ENCODE measurements at places on chromosomes 1 and 21.
A peak's percentile ranks its signal among the peaks of the same experiment; 100 is the strongest.

DNA sequence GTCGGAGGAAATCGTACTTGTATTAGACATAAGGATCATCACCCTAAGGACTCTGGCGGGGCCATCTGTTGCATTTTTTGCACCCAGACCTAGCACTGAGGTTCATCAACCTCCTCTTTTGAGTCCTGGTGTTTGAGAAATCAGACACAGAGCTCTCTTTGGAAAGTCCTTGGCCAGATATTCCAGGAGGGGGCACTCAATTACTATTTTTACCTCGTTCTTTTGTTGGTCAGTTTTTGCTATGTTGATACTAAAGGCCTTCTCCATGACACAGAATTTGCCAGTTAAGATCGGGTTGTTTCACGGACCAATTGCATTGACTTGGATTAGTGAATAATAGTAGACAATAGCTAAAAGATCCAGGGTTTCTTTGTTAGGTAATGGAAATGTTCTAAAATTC, 711.2 kb downstream of the KCNT2 start:
- DNase-seq = no peak

GRCh38 chr1:230114237-230114651, 47.2 kb downstream of the GALNT2 start:
- DNase-seq = no peak

DNA sequence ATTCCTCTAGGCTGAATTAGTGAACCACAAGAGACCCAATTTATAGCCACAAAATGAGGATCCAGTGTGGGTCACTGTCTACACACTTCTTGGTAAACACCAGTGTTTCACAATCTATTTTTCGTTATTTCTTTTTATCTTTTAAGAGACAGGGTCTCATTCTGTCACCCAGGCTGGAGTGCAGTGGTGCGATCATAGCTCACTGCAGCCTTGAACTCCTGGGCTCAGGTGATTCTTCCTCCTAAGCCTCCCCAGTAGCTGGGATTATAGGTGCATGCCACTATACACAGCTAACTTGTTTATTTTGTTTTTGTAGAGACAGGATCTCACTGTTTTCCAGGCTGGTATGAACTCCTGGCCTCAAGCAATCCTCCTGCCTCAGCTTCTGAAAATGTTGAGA, 29.3 kb upstream of the SLC45A3 start:
- no peak for DNase-seq

GRCh38 chr21:31191553-31191952, 152.5 kb downstream of the TIAM1 start:
- DNase-seq = no peak

- no peak for DNase-seq
Observed at GRCh38 chr1:42831273-42831672, 14.1 kb upstream of the SVBP start.

- no peak for DNase-seq
Observed at GRCh38 chr1:61245696-61246400, 163.5 kb downstream of the NFIA start.

GRCh38 chr1:58157256-58157655, 389.3 kb downstream of the OMA1 start:
- DNase-seq = no peak

DNA sequence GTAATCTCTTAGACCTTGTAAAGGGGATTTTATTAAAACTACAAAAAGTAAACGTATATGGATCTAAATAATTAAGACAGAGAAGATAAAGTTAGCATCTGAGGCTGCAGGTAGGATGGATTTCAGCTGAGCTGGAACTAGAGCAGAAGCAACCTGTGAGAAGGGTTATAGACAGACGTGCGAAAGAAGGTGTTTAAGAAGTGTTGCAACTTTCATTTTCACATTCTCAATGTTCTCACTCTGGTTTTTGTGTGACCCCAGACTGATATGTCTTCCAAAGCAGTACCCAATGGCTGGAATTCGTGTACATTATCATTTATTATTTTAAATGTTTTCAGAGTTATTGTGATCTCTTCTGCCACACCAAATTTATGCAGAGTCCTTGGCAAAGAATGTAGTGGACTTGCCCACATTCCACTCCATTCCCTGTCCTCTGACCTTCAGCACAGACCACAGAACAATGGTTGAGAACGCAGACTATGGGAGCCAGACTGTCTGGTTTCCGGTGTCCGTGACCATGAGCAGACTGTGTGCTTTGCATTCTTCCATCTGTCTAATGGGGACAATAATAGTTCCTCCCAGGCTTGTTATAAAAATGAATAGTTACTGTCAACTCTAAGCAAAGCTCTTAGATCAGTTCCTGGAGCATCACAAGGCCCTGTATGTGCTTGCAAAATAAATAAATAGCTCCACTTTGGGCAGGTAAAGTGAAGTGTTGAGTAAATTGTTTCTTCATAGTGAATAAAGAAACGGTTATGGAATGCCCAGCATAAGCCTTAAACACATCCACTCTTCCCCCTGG, 140.6 kb upstream of the SAMSN1 start:
- DNase-seq = no peak

GRCh38 chr1:240092301-240093119, 827 bp downstream of the FMN2 start:
- no peak for DNase-seq

DNA sequence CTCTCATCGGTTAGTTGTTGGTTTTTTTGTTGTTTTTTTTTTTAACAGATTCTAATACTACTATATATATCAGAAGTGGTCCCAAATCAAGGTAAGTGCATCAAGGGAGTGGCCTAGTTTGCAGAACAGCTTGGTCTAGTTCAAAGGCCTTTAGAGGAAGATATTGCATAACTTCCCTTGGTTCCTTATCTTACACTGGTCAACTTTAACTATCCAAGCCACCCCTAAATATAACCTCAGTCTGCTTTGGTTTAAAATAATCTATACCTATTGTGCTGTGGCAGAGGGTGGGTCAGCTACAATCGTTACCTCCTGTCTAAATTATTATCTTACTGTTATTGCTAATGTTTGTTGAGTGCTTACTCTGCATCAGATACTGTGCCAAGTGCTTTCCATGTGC, 6.9 kb downstream of the S100A12 start:
- DNase-seq = no peak

DNA sequence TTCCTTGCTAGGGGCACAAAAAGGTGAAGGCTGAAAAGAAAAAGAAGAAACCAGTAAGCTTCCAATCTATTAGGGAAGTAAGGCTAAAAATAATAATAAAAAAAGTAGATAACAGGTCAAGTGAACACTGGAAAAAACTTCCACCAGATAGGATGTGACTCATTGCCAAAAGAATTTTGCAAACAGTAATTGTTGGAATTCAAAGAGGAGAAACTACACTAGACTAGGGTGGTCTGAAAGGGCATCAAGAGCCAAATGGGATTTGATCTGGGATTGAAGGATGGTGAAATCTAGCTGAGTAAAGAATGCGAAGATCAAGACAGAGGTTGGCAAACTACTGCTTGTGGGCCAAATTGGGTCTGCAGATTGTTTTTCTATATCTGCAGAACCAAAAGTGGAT, 6.0 kb upstream of the ST6GALNAC3 start:
- DNase-seq = no peak

- DNase-seq = peak; percentile 27
Observed at GRCh38 chr1:208988811-208989222, 594.7 kb upstream of the CAMK1G start.

GRCh38 chr1:78536427-78536826, 45.7 kb downstream of the PTGFR start:
- DNase-seq = no peak

- no peak for DNase-seq
Observed at GRCh38 chr1:3727042-3727824, 25.0 kb upstream of the CCDC27 start.

- no peak for DNase-seq
Observed at GRCh38 chr1:84771895-84772294, 81.6 kb upstream of the SSX2IP start.

GRCh38 chr1:169133801-169134502, 27.5 kb downstream of the ATP1B1 start:
- DNase-seq = peak; percentile 5

DNA sequence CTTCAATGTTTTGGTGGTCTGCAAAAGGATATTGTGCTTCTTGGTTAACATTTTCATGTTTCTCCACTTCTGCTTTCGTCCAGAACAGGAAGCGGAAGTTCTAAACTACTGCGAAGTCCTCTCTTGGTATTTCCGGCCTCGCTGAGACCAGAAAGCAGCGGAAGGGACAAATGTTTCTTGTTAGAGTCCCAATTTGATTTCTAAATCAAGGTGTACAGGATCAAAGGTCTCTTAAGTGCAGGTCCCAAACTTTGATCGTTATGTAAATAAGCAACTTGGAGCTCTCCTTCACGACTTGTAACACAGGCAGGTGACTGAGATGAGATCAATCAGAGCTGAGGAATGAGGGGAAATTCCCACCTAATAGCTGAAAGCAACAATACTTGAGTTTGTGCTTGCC, 40.1 kb upstream of the HMCN1 start:
- DNase-seq = no peak

DNA sequence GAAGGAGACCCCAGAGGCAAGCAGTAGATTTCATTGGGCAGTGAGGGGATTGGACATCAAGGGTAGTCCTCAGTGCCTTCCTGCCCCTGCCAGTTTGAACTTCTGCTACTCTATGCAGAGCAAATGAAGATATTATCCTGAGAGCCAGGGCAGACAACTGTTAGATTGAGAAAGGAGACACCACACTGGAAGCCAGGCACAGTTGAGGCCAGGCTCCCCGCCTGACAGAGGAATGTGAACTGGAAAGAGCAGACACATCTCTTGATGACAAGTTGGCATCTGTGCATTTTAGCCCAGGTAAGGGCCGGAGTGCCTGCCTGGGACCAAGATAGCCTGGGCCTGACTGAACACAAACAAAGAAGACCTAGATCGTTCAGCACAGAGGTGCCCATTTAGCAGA, 16.0 kb downstream of the SH3BGR start:
- DNase-seq = no peak

DNA sequence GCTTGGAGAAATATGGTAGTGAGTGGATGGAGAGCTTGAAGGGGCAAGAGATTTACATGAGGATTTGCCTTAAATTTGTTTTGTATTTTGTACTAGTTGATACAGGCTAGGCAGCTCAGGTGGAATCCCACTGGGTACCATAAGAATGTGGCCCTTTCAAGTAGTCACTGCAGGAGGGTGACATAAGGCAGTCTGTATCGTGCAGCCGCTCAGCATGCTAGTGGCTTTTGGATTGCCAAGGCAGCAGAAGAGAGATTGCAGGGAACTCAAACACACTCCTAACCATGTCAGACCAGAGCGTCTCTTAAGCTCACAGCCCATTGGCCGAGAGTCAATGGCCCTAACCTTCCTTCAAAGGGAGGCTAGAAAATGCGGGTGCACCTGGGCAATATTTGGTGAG, 420.0 kb downstream of the ADGRL2 start:
- no peak for DNase-seq

DNA sequence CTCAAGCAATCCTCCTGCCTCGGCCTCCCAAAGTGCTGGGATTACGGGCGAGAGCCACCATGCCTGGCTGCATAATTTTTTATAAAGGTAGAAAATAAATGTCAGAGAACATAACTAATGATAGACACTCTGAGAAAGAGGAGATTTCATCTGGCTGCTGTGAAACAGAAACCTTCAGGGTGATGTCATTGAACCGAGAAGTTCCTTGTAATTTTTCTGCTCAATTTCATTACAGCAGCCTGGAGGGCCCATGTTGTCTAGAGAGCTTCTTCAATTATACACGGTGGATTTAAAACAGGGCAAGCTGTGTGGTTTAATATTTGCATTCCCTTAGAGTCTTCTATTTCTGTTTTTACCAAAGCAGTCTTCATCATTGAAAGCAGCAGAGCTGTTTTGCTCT, 64.3 kb upstream of the MORC3 start:
- DNase-seq = no peak

DNA sequence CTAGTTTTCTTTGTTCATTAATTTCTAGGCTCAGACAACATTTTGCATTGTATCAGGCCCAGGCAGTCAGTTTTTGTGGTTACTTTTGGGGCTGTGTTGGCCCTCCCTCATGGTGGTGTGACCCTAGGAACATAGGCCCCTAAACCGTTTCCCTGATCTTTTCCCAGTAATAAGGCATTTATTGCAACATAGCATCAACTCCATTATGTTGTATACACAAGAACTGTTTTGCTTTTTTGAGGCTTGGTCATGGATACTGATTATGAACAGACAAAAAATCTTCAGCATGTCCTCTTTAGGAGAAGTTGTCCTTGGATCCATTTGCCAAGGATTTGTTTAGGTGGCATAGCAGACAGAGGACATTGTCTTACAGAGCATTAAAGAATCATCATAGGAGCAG, 10.3 kb downstream of the B3GALT2 start:
- no peak for DNase-seq

DNA sequence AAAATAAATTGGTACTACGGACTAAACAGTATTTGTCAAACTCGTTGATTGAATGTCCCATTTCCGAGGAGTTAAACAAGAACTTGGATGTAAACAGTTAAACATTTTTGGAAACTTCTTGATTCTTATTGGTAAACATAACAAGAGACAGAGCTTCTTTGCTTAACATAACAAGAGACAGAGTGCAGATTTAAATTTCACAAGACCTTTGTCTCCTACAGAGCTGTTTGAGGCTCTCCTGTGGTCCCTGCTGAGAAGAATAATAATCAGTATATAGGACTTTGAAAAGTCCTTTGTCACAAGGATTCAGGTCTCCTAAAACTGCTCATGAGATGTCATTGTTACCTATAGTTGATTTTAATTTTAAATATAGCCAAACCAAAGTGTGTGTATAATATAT, 170.6 kb upstream of the C21orf91 start:
- no peak for DNase-seq

DNA sequence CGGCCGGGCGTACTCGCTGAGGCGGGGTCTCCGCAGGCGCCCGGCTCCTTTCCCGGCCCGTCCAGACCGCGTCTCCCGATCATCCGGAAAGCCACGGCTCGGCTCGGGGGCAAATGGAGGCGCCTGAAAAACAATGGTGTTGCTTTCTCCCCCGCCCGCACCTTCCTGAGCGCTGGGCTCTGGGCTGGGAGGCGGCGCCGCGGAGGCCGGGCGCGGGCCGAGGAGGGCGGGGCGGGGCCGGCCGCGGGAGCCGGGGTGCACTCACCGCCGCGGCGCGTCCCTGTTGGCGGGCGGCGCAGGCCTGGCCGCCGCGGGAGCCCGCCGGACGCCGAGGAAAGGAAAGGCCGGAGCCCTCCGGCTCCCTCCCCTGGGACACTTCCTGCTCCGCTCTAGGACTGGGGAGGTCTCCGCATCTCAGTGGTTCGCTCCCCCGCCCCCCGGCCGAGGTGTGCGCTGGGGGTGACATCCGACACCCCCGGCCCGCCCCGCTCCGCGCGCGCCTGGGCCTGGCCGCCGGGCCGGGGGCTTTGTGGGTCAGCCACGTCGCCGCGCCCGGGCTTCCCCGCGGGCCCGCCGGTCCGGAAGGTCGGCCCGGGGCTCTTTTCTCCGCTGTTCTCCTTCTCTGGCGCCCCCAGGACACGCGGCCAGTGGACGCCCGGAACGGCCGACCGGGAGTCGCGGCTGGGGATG, at the start of gene ZNF496:
Gene ZNF496 (minus strand): TSS at position 343 of the 690 bp plus-strand sequence. CDS start 2,289 bp downstream, outside the sequence.
- DNase-seq = peak; percentile 87

DNA sequence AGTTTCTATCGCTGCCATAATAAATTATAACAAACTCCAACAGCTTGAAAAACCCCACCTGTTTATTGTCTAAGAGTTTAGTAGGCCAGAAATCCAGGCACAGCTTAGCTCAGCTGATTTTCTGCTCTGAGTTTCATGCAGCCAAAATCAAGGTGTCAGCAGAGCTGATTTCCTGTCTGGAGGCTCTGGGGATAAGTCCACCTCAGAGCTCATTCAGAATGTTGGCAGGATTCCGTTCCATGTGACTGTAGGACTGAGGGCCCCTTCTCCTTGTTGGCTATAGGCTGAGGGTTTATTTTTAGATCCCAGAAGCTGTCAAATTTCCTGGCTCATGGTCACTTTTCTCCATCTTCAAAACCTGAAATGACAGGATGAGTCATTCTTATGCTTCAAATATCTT, 91.6 kb upstream of the CHODL start:
- no peak for DNase-seq
